ENCODE measurements at places on chromosomes 12 and 14.

- no peak for DNase-seq
These were observed 26.4 kb downstream of the GNPTAB start for GRCh38 chr12:101804409-101804808.

- DNase-seq, result no peak
These were observed 121.6 kb downstream of the VEZT start for GRCh38 chr12:95339086-95339788.

- no peak for DNase-seq
These were observed 341.0 kb upstream of the E2F7 start for GRCh38 chr12:77406219-77406905.

DNA sequence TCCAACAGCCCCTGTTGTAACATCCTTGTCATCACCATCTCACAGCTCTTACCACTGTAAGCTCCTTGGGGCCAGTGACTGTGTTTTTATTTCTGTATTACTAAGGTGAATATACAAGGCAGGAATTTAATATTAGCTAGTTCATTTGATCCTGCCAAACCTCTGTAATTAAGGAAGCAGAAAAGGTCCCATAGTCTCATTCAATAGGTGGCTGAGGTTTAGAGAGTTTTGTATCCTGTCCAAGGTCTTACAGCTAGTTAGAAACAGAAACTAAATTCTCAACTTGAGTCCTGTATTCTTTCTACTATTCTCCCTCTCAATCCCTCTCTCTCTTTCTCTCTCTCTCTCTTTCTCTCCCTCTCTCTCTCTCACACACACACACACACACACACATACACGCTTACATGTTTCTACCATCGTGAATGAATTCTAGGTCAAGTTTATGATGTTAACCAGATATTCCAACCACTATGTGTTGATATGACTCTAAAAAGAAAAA lies 543 bp upstream of the GLIPR1 start:
- no peak for DNase-seq
